Thoracic aorta (tissue), 2 donors: ENCODE measurements at places on chromosomes 5 and 9. TPM values are rescaled to one million over a fixed set of nuclear protein-coding genes. Genes with fewer than 3 reads are reported as not detected.
A peak's percentile ranks its signal among the peaks of the same experiment; 100 is the strongest.

DNA sequence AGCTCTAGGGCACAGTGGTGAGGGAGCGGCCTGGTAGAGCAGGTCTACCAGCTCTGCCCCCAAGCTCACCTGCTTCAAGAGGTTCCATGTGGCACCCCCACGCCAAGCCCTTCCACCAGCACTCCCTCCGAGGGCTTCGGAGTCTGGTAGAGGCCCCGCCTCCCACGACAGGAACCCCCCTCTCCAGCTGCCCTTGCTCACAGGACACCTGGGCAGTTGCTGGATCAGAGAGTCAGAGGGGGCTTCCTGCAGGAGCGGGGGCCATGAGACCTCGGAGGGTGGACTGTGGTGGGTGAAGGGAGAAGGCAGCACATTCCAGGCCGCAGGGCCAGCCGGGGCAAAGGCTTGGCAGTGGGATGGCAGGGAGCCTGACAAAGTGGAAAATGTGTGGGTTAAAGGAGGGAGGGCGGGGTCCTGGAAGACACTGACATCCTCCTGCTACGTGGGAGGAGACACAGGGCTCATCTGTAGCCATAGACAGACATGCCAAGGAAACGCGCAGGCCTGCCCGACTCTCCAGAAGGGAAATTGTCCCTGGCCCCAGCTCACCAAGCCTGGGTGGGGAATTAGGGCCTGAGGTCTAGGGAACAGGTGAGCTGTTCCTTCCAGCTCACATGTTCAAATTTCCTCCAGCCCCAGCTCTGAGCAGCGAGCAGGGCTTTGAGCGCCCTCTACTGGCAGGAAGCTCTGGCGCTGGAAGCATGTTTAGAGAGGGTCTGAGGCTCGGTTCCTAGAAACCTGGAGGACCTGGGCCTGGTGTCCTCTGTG lies 74.2 kb downstream of the NTNG2 start:
- H3K4me1 ChIP-seq = peaks cover 3% of the 10 kb centered on the region
- no peaks in the 10 kb centered on the region for H3K36me3 ChIP-seq
- no peak overlapping the region for H3K4me3 ChIP-seq
- DNase-seq = no peak
- H3K27me3 ChIP-seq = no peaks in the 10 kb centered on the region

SECISBP2 gene
- total RNA-seq = 91.5 TPM

MUSK gene
- total RNA-seq = not detected

TTC23L gene
- not detected for total RNA-seq

HMCN2 gene
- total RNA-seq = 6.3 TPM

ANKRD31 gene
- total RNA-seq = 0.14 TPM

DNA sequence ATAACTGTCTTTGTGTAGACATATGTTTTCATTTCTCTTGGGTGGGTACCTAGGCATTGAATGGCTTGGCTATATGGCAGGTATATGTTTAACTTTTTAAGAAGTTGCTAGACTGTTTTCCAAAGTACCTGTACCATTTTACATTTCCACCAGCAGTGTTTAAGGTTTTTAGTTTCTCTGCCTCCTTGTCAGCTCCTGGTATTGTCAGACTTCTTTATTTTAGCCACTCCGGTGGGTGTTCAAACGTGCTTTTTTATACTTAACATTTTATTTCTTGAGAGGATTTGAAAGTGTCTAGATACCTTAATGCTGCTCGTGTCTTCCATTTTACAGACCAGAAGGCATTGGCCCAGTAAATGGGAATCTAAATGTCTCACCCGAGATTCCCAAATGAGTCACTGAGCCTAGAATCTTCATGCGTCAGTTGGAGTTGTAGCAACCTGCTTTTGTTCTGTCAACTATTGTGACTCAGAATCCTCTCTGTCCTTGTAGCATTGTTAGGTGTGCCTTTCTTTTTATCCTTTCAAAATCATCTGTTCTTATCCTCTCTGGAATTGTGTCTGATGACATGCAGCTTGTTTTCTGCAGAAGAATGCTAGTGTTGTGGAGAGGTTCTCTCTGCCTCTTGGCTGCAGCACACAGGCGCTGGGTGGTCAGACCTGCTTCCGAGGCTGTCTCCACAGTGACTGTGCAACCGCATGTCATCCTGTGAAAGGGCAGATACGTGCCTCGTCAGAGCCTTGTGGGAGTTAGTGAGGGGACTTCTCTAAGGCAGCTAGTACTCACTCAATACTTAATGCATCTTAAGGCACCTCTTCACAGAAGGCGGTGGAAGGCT lies 291.8 kb downstream of the AOPEP start:
- H3K36me3 ChIP-seq = peaks cover 39% of the 10 kb centered on the region
- peaks cover 63% of the 10 kb centered on the region for H3K4me1 ChIP-seq
- H3K4me3 ChIP-seq = peak overlapping the region; percentile 11

DNA sequence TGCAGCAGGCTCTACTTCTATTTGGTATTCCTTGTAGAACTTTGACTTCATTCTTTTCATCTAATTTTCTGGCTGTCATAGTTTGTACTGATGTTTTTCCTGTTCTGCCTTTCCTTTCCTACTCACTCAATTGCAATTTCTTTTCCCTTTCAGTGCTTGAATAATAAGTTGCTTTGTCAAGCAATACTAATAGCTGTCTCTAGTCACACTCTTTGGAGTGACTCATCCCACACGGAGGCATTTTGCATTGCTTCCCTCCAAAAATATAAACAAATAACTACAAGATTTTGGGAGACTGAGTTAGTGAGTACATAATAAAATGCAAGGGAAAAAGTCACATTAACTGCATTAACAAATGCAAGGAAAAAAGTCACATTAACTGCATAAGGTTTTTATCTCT lies 465.9 kb downstream of the CDH9 start:
- no peak for DNase-seq
- no peaks in the 10 kb centered on the region for H3K27me3 ChIP-seq
- no peak overlapping the region for H3K4me3 ChIP-seq
- no peak overlapping the region for H3K27ac ChIP-seq
- no peaks in the 10 kb centered on the region for H3K4me1 ChIP-seq
- H3K36me3 ChIP-seq = no peaks in the 10 kb centered on the region

SLC1A3 gene
- total RNA-seq = 44.7 TPM

GLRA1 gene
- total RNA-seq = not detected
